AG04450 (cell line): ENCODE measurements at places on chromosomes 5 and 9.

- DNase-seq, result no peak
Measured at GRCh38 chr5:9099689-9100088, 446.2 kb downstream of the SEMA5A start.

- DNase-seq, result no peak
Measured at GRCh38 chr9:106233116-106233515, 538.8 kb downstream of the TMEM38B start.

DNA sequence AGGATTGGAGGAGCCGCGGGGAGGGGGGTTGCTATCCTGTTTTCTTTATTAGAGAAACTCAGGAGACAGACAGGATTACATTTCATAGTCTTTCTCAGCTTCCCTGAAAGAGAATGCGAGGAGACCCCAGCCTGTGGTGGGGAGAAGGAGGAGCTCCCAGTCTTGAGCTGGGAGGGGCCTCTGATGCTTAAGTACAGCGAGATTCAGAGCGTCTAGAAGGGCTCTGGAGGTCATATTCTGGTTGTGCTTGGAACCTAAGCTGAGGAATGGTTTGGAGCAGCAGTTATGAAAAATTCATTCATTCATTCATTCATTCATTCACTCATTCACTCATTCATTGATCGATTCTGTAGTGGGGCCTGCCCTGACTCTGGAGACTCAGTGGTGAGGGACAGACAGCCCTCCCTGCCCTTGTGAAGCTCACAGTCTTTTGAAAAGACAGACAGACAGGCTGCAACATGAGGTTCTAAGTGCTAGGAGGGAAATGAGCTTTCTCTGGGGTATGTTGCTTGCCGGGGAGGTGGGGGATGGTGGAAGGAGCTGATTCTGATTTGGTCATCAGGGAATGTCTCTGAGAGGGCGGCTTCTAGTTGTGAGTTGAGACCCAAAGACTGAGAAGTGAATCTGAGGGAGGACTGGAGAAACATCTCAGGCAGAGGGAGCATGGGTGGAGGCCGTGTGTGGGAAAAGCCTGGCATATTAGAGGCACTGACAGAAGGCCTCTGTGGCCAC, 2.5 kb upstream of the SPRY4 start:
- no peak for DNase-seq

GRCh38 chr9:73155968-73156864, 4.6 kb downstream of the ANXA1 start:
- no peak for DNase-seq

DNA sequence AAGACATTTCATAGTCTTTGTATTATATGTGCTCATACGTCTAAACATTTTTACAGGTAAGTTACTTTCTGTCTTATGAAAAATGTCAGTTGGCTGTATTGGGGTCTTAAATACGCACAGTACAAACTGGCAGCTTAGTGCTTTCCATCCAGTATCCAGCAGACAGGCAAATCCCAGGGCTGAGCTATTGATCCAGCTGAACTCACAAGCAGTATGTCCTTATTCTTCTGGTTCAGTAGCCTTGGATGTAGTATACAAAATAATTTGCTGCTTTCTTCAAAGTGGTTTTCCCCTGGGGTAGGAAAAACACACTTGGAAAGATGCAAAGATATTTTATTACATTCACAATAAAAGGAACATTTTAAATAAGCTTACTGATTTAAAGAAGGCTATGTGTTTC, 617.2 kb downstream of the NR2F1-AS1 start:
- no peak for DNase-seq

DNA sequence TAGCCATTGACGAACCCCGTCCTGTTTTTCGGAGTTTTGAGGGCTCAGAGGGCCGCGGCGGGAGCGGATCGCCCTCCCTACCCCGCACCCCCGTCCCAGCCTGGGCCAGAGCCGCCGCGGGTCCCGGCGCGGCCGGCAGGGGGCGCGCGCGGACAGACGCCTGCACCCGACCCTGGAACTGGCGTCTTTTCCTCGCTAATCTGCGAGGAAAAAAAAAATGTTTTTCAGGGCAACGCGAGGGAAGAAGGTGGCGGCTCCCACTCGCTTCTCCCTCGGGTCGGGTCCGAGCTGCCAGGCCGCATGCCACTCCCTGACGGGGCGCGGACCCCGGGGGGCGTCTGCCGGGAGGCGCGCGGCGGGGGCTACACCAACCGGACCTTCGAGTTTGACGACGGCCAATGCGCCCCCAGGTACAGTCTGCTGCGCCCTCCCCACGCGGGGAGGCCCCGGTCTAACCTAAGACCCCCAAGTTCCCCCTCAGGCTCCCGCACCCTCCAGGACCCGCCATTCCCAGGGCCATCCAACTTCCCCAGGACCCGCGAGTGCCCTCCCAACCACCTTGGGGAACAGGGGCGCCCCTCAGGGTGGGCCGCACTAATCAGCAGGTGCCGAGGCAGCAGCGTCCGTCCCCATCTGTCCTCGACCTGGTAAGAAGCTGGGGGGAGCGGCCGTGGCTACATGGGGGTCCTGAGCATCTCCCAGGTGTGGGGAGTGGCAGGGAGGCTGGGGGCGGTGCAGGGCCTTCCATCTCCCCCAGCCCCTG, at the start of gene KCNT1:
Gene KCNT1 (plus strand): TSS at position 227 of the 763 bp plus-strand sequence. CDS start 74 bp downstream, at position 301.
- DNase-seq, result no peak

DNA sequence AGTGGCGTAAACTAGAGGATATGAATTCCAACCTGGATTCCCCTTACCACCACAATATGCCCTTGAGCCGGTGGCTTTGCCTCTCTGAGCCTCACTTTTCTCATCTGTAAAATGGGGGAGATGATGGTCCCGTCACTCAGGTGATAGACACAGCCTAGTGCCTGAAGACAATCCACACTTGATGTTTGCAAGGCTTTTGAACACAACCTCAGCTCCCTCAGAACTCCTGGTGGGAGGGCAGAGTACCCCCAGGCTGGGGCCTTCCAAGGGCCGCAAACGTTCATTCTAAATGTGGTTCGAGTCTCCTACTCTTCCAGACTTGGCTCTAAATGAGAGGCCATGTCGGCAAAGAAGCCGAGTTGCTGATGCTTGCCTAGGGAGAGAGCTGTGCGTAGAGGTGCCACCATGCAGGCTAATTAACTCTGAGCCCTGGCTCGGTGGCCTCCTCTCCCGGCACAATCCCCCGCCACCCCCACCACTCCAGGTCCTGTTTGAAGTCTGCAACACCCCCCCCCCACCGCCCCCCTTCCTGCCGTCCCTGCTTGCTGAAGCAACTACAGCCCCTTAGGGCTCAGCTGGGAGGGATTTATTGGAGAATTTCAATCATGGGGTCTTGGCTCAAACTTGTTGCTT, 97.7 kb upstream of the LMX1B start:
- DNase-seq, result no peak

DNA sequence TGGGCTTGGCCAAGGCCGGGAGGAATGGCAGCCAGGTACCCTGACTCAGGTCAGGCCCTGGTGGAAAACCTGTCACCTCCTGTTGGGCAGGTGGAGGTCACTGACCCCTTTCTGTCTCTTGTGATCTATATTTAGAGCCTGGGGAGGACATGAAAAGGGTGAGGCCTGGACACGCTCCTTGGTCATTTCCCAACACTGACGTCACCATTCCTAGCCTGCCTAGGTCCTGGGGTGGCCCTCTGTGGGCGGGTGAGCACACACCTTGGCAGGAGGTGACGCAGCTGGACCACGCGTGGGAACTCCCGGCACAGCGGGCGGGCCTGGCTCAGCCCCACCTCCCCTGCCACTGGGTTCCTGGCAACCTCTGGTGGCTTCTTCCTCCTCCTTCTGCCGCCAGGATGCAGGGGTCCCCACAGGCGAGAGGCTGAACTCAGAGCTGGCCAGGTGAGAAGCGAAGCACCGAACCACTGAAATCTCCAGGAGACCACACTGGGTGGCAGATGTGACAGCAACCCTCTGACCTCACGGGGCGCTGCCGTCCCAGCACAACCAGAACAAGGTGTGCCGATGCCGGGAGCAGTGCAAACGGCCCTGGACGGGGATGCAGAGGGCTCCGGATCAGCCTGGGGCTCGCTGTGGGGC, 6.4 kb upstream of the RALGDS start:
- DNase-seq, result no peak

GRCh38 chr5:1099926-1100663, 11.8 kb downstream of the SLC12A7 start:
- no peak for DNase-seq

DNA sequence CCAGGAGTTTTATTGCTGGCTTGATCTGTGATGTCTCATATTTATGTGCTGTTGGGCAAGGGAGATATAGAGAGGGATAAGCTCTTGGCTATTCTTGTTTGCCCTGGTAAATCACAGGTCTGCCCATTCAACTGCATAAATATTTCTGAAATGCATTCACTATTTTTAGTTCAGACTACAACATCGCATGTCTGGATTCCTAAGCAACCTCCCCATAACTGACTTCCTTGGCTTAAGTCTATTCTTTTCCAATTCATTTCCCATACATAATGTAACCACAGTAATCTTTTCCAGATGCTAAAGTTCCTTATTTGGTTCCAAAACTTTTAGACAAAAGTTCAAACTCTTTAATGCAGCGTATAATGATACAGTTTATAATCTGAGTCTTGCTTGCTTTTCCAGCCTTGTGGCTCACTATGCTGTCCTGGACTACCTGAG, 321.4 kb upstream of the ACTBL2 start:
- DNase-seq, result peak; percentile 47

DNA sequence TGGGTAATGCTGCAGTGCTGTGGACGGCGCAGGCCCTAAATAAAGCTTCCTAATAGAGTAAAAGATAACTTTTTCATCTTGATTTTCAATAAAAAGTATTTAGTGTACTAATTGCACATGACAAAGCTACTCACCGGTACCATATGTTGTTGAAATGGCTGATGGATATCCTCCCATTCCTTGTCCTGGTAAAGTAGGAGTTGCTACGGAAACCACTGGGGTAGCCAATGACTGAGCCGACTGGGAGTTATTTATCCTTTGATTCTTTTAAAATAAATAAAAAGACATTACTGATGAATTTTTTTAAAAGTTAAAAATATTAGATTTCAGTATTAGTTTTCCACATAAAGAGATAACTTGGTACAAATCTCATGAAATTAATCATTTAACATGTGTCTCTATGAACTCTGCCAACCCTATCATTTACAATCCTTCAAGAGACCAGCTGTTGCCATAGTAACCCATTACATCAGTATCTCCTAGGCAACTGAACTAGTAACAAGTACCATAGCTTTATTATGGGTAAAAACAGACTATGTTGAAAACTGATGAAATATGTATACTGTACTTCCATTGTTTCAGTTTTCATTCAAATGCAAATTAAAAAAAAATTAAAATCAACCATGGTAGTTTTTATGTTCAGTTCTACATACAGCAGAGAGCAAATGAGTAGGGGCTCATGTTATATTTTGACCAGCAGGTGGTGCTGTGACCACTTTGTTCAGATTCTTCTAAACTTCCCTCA, 153.7 kb downstream of the MEF2C start:
- peak; percentile 59 for DNase-seq

DNA sequence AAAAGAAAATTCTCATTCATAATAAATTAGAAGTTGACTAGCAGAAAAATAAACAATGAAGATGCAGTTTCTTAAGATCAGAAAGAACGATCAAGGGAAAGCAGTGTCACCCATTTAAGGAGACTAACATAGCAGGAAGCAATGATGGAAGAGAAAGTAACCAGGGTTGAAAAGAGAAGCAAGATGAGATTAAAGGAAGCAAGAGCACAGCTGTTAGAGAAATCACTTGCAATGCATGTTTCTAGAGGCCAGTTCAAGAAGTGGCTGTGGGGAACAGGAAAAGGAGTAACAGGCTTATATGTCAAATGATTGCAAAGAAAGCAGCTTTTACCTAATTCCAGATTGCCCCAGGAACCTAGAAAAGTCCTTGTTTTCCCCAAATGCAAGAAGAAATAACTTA, 46.8 kb upstream of the SLC1A1 start:
- DNase-seq, result no peak

DNA sequence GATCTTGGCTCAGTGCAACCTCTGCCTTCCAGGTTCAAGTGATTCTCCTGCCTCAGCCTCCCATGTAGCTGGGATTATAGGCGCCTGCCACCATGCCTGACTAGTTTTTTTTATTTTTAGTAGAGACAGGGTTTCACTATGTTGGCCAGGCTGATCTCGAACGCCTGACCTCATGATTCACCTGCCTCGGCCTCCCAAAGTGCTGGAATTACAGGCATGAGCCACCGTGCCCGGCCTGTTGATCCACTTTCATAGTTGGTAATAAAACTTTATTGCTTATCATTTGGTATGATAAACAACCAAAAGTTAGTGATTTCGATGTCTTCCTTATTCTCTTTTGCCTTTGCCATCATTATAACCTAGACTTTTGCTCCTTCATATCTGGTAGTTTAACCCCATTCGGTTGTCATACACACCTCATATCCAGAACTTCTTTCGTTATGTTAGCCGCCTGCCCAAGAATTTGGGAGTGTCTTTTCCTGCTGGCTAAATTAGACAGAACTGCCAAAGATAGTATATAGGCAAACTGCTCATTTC, 45.0 kb downstream of the UBE2R2 start:
- no peak for DNase-seq

GRCh38 chr9:110399983-110400382, 62.3 kb upstream of the TXNDC8 start:
- DNase-seq, result no peak

- DNase-seq, result no peak
Measured at GRCh38 chr9:127104581-127105311, 17.7 kb downstream of the ANGPTL2 start.

GRCh38 chr5:125002727-125003598, 256.5 kb upstream of the ZNF608 start:
- DNase-seq, result no peak

- DNase-seq, result no peak
Measured at GRCh38 chr5:10489810-10490426, 48.2 kb downstream of the ROPN1L start.

- DNase-seq, result no peak
Measured at GRCh38 chr5:54205453-54205852, 104.9 kb downstream of the ARL15 start.

GRCh38 chr5:9192266-9192665, 353.6 kb downstream of the SEMA5A start:
- no peak for DNase-seq

DNA sequence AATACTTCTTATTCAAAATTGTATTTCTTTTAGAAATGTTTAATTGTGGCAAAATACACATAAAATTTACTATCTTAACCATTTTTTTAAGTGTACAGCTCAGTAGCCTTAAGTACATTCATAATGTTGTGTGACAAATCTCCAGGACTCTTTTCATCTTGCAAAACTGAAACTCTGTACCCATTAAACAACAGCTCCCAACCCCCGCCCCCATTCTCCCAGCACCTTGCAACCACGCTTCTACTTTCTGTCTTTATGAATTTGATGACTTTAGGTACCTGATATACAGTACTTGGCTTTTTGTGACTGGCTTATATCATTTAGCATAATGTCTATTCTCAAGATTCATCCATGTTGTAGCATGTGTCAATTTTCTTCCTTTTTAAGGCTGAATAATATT, 2.8 kb upstream of the IL5 start:
- no peak for DNase-seq

DNA sequence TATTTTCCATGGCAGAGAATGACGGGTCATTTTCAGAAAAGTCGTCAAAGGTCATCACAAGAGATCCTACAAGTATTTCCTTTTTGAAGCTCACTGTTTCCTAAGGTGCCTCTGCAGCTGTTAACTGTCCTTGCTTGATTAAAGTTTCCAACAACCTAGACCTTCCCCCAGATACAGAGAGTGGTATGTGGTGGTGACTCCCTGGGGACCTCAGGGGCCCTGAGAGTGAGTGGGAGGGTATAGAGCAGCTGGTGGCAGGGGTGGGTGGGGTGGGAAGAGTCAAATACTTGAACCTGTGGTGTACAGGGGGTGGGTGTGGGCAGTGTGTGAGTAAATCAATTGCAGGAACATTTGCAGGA, 1.6 kb upstream of the CD72 start:
- DNase-seq, result no peak

- no peak for DNase-seq
Measured at GRCh38 chr9:17280350-17281012, 145.6 kb downstream of the CNTLN start.
